ENCODE measurements at places on chromosomes 3 and 15.

DNA sequence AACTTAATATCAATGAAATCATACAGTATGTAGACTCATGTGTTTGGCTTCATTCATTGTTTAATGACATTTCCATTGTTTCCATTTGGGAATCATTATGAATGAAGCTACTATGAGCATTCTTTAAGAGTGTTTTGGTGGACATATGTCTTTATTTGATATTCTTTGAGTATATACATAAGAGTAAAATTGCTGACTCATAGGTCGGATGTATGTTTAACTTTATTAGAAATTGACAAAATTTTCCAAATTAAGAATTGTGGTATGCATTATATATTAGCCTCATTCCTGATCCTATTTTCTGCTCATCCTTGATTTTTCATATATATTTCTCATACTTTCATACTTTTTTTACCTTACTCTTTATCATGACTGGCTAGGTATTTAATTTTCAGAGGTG is 28.7 kb upstream of the CMC1 start:
- no peak for DNase-seq

DNA sequence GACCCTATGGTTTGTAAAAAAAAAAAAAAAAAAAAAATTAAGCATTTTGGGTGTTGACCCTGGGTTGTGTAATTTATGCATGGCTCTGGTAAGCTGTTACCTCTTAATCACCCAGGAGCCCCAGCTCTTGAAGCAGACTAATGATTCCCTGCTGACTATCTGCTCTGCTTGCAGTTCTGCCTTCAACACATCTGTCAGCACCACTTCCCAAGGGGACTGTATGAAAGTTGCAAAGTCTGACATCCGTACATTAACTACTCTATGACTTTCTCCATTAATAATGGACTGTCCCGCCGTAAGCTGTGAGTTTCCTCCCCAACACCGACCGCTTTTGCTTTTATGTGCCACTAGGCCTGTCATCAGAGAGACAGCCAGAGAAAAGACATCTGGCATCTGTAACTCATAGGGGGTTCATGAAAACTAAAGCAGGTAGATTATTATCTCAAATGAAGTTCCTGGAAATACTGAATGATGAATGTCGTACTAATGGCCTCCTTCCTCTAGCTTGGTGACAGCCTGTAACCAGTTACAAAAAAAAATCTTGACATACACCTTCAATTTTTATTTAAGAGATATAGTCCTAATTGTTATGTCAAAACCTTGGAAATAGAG is 271.5 kb downstream of the IL5RA start:
- no peak for DNase-seq

GRCh38 chr15:77069521-77070121 is 1.3 kb downstream of the TSPAN3 start:
- no peak for DNase-seq

GRCh38 chr3:72951259-72951722 is 45.3 kb upstream of the PPP4R2 start:
- no peak for DNase-seq

DNA sequence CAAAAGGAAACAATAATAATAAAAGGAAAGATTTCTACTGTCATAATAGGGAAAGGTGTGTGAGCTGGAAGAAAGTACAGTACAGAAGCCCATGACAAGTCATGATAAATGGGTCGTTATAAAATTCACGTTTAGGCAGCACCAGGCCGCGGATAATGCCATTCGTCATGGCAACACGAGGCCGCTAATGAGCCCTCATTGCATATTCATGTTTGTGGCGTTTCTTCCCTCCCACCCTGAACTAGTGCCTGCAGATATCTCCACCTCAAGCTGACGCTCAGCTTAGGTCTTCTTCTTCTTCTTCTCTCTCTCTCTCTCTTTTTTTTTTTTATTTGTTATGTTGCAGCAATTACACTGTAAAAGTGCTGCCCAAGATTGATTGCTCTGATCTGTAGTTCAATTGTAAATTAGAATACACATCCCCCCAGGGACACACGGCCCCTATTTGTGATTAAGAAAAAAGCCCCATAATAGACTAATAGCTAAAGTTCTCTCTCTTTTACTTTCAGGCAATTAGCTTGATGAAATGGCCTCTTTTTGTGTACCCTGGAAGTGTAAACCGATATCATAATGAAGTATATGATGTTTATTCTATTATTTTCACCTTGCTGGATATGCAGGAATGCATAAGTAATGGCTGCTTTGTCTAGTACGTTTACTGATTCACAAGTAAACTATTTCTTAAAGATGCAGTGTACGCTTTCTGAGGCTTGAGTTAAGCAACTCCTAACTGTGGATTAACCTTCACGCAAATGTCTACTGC is 61.9 kb upstream of the NR2F2 start:
- no peak for DNase-seq

DNA sequence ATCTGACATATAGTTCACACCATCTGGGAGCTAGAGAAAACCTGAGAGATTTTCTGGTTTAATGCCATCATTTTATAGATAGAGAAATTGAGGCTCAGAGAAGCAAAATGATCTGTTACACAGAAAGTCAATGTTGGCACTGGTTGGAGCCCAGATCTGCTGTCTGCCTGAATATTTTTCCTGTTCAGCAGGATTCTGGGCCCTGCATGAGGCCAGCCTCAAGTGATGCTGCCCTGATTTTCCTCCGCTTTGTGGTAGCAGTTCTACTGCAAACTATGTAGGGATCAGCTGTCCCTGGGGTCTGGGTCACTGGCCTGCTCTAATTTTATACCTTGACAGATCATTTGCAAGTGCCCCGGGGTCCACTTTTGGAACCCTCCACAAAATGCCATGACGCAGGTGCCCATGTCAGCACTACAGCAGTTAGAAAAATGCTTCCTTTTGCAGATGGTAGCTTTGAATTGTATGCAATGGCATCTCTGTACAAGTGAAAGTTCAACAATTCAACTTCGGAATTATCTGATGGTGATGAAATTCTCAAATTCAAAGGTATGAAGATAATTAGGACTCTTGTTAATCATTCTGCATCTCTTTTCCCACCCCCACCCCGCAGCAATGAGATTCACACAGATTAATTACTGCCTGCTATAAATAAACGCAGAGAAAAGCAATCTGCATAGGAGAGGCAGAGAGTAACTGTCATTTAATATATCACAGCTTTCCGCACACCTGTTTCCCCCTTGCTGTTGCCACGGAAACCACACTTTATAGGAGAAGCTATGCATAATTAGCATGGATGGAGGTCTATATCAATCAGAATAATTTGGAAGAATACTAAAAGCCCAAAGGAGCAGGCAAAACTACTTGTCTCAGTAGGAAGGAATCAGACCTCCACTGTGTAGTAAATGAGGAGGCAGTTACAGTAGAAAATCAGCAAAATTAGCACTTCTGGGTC is 222.6 kb downstream of the PDCD6IP start:
- no peak for DNase-seq

DNA sequence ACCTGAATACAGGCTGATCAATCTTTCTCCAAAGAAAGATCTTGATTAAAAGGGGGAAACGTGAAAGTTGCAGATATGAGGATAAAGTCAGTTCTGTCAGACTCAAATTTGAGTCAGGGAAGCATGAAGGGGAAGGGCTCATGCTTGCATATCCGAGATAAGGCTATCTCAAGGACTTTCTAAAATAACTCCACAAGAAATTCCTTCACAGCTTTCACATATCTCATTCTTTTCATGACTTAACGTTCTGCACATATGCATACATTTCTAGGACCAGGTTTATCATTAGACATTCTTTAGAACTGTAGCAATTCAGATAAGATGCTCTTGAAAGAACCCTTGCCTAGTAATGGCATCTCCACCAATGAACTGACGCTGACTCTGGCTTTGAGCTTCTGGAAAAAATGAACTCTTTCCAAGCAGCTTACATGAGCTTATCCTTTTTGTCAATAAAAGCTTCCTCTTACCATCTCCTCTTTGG is 15.9 kb downstream of the SH3GL3 start:
- no peak for DNase-seq

GRCh38 chr15:57528940-57529565 is 62.7 kb upstream of the MYZAP start:
- no peak for DNase-seq

GRCh38 chr15:70286113-70286806 is 188.5 kb upstream of the TLE3 start:
- DNase-seq: no peak

DNA sequence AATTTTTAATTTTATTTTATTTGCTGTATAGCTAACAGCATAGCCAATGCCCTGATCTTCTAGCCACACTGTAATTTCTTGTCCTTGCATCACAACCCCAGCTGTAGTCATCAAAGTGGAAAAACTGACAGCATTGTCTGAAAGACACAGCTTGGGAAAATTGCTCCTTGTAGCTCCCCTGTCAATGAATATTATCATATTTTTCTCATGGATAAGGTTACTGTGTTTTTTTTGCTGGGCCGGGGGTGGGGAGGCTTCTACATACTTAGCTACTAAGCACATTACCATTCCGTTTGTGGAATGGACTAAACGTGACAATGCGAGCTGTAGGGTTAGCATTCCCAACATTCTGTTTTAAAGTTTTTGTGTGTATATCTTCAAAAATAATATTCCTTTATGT is 381.3 kb downstream of the TIGIT start:
- DNase-seq: no peak

DNA sequence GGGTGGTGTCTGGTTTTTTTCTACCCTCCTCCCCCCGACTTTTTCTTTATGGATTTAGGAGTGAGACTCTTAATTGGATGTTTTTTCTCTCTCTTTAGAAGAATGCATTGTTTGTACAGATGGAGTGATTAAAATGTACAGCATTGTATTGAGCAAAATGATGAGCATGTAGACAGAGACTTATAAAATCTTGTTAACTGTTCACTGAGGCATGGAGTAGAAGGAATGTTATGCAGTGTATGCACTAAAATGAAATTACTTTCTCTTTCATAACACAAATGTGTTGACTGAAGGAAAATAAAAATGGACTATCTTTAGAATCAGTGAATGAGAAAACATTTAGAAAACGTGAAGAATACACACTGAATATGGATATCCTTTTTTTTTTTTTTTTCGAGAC is 39.8 kb downstream of the ZFAND6 start:
- DNase-seq: no peak

DNA sequence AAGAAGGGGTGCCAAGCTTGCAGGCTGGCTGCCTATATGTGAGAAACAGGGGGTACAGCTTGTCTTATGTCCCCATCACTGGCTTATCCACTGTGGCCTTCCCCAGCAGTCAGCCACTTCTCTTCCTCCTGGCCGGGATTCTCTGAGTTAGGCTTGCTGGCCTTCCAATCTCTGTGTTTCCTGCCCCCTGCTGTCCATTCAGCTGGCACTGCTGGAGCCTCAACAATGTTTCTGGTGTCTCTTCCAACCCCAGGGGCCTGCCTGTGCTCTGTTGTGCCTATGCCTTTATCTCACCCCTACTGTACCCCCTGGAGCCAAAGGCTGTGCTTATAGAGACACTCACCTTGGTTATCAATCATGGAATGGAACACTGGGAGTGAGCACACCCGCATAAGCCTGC is 36.5 kb downstream of the ANAPC13 start:
- DNase-seq: peak; percentile 47

- no peak for DNase-seq
These were observed 84.4 kb downstream of the PGPEP1L start for GRCh38 chr15:98923171-98923570.

DNA sequence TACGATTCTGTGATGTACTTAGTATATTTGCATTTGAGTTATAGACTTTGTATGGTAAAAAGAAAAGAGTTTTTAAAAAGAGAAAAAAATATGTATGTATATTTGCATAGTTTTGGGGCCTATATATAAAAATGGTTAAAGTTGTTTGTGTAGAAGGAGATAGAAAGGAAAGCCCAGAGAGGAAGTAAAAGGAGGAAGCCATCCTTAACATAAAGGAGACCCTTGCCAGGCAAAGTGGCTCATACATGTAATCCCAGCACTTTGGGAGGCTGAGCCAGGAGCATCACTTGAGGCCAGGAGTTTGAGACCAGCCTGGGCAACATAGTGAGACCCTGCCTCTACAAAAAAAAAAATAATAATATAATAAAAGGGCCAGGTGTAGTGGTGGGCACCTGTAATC is 8.4 kb downstream of the SNAP23 start:
- DNase-seq: no peak

DNA sequence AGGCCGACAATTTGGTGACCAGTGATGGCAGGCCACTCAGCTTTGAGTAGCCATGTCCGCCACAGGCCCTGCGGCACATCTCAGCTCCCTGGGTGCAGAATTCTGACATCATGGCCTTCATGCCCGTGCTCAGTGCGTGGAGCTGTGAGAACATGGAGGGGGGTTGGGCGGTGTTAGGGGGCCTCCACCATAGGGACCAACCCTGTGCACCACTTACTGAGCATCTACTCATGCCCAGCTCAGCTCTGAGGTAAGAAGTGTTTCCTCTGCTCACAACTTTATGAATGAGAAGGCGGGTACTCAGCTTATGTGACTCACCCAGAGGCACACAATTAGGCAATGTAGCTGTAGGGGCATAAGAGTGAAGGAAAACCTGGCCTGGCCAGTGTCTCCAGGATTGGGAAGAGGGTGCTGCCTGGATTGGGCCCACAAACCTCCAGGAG is 10.5 kb downstream of the ACOX2 start:
- no peak for DNase-seq

DNA sequence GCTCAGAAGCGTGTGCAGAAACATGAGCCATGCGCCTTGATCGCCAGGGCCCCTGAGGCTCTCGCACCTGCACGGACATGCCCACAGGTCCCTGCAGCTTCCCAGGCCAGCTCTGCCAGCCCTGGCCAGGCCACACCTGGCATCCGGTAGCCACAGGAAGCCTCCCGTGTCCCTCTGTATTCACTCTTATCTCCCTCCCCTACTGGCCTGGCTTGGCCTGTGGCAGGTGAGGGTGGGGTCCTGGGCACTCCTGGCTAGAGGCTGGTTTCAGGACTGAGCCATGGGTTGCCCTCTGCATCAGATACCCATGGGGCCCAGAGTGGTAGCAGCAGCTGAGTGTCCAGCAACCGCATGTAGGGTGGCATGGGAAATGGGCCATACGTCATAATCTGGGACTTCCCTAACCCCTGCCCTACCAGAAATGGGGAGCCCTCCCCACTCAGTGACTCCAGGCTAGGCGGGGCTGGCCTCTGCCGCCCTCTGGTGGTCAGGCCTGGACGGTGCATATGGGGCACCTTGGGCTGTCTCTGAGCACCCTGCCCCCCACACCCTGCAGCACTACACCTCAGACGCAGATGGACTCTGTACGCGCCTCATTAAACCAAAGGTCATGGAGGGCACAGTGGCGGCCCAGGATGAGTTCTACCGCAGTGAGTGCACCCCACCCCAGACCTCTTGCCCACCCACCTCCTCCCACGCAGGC is 12.6 kb upstream of the LMAN1L start:
- DNase-seq: peak; percentile 75

- DNase-seq: no peak
These were observed 310.3 kb downstream of the OXSM start for GRCh38 chr3:26100176-26100575.

GRCh38 chr3:30667280-30667651 is 60.9 kb downstream of the TGFBR2 start:
- peak; percentile 32 for DNase-seq

- DNase-seq: no peak
These were observed 65.4 kb upstream of the ITGA11 start for GRCh38 chr15:68497206-68497910.

- DNase-seq: no peak
These were observed 3.1 kb upstream of the CAMKV start for GRCh38 chr3:49872801-49873281.

GRCh38 chr3:171379961-171380483 is 80.2 kb downstream of the TNIK start:
- no peak for DNase-seq

GRCh38 chr3:21331321-21331720 is 419.7 kb downstream of the ZNF385D start:
- DNase-seq: no peak

- DNase-seq: no peak
These were observed 983 bp upstream of the ALAS1 start for GRCh38 chr3:52196977-52197376.
